ENCODE measurements at places on chromosomes 7 and 10.

- no peak for DNase-seq
These were observed 23.7 kb downstream of the USP6NL start for GRCh38 chr10:11587722-11588259.

DNA sequence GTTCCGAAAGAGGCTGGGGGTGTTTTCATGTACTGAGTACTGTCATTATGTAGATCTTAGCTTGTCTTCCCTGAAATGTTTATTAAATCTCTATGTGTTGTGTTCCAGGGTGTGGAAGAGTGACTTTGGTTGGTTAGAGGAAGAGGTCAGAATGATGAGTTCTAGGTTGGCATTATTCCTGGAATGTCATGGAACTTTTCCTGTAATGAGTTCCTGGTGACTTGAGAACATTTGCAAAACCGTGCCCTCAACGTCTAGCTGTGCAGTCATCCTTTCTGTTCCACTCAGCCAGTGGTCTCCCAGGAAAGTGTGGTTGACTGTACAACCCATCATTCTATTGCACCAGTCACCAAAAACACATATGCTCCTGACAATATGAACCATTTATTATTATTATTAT is 129.6 kb downstream of the BICC1 start:
- no peak for DNase-seq

DNA sequence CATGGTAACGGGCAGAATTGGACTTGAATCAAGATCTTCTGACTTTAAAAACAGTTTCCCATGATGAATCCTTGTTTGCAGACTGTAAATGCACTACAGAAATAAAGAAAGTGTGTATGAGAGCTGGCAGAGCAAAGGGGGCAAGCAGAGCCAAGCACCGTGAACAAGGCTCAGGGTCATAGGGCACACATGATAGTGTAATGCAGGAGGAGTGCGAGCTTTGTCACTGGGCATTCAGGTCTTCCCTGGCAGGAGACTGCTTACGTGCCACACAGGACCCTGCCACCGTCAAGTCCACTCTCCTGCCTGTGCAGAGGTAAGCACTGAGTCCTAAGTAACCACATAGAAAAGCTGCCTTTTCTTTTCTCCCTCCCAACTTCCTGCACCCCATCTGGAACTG is 93.1 kb upstream of the NPVF start:
- no peak for DNase-seq

DNA sequence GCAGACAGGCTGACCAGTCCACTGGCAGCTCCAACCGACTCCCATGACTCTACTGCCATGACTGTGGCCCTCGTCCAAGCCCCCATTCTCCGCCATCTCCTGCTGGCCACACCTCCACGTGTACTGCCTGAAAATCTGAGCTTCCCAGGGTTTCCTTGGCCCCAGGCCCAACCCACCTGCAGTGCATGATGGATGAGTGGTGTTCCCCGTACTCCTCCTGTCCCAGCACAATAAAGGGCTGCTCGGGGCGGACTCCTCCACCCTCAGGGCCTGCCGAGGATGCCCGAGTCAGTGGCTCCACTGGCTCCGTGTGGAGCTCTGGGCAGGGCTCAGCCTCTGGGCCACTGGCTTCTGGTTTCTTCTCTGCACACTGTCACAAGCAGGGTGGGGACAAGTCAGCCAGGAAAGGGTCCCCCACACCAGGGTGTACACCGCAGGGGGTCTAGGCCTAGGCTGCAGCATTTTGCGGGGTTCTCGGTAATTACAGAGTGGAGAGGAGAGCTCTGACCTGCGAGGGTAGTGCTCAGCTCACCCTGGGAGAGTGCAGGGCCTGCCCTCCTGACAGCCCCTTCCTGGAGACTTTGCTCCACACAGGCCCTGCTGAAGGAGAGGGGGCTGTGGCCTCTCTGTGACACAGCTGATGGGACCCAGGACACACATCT is 15.2 kb downstream of the WDR91 start:
- no peak for DNase-seq

- no peak for DNase-seq
These were observed 158.0 kb upstream of the ITGB1 start for GRCh38 chr10:33115738-33116719.

GRCh38 chr7:112238852-112239610 is 32.5 kb downstream of the ZNF277 start:
- DNase-seq = no peak

GRCh38 chr10:14349081-14349480 is 18.4 kb upstream of the FRMD4A start:
- DNase-seq = no peak

- peak; percentile 1 for DNase-seq
These were observed 105.5 kb downstream of the MYOF start for GRCh38 chr10:93376372-93377293.

DNA sequence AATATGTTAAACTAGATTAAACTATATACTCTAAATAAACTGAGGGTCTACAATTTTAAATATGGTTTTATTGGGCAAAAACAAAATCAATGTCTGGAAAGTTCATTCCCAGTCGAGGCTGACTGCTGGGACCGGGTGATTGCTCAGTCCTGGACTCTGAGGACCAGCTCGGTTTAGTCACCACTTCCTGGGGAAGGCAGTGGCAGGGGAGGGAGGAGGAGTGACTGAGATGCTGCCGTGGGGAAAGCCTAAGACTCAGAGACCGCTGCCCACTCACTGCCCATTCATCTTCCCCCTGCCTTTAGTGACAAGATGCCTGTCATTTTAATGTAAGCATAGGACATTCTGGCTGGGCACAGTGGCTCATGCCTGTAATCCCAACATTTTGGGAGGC is 29.0 kb downstream of the ATOH7 start:
- DNase-seq = no peak

- DNase-seq = no peak
These were observed 113.6 kb downstream of the PRLHR start for GRCh38 chr10:118481871-118482270.
